ENCODE measurements at places on chromosomes 11 and 22.

GRCh38 chr11:64092761-64093136 is 57.0 kb downstream of the FLRT1 start:
- DNase-seq, result no peak

- DNase-seq, result no peak
Measured at GRCh38 chr22:26038365-26038764, 130.9 kb upstream of the SEZ6L start.

GRCh38 chr11:119178166-119178680 is 7.1 kb upstream of the NHERF4 start:
- DNase-seq, result no peak

DNA sequence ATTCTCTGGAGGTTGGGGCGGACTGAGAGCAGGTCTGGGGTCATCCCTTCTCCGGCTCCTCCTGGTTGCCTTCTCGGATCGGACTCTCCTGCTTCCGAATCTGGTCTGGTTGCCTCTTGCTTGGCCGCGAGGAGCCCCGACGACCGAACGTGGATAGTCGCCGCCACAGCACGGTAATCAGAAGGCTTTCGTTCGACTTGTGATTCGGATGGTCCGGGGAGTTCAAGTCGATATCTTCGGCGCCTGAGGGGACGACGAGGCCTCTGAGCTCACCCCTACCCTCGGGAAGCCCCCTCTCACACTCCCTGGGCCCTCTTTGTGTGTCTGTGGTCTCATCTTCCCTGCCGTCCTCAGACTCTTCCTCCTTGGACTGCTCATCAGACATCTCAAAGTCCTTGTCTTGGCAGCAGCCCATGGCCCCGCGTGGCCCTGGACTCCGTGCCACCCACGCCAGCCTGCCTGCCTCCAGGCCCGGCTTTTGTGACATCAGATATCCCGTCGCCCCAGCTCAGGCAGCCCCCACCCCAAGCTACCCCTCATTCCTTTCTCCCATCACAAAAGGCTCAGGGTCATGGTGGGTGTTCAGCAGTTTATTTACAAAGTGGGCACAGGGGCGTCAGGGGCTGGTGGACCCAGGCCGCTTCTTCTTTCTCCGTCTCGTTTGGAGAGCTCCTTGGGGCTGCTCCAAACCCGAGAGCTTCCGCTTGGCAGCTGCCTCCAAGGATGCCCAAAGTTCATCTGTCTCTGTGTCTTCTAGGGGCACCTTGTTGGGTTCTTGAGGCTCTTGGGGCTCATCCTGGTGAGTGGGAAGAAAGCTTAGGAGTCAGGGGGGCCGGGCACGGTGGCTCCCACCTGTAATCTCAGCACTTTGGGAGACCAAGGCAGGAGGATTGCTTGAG is at the start of gene TEX54:
Gene TEX54, minus strand, starts transcription at position 506 of the 899 bp plus-strand sequence.
- DNase-seq, result no peak

- DNase-seq, result peak; percentile 49
Measured at GRCh38 chr11:71580057-71581003, 2.3 kb downstream of the KRTAP5-11 start.

DNA sequence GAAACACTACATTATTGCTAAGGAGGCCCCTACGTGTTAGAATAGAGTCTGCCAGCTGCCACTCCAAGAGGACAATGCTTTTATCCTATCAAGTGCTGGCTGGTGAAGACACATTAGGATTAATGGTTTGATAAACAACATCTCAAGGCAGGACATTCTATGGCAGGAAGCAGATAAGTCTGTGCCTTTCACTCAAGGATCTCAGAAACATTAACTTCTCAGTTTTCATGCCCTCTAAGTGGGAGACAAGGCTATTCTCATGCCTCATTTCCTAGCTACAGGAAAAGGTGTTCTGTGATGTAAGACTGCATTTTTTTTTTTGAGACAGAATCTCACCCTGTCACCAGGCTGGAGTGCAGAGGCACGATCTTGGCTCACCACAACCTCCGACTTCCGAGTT is 23.5 kb upstream of the TIMP3 start:
- no peak for DNase-seq

DNA sequence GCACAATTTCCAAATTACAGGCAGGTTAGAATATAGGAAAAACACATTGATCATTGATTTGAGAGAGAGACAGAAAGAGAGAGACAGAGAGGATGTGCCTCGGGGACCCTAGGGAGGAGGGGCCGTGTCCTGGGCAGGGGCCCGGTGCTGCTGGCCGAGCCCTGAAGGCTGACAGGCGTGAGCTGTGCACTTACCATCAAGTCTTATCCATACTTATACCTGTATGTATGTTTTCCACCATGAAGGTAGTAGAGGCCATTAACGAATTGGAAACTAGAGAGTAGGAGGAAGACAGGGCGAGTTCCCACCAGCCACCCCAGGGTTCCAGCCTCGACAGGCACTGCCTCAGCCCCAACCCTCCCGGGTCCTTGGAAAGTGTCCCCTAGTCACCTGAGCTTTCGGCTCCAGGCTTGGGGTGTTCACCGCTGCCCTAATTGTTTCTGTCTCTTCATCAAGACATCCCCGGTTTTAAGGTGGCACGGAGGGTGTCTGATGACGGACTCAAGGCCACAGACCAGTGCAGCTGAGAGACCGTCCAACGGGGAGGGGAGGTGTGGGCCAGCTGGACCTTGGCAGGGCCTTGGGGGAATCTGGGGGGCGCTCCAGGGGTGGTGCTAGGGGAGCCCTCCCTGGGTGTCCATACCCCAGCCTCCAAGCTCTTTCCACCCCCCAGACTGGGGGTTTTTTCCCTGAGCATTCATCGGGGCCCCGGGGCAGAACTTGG is 431.3 kb downstream of the TBC1D22A start:
- DNase-seq, result no peak

DNA sequence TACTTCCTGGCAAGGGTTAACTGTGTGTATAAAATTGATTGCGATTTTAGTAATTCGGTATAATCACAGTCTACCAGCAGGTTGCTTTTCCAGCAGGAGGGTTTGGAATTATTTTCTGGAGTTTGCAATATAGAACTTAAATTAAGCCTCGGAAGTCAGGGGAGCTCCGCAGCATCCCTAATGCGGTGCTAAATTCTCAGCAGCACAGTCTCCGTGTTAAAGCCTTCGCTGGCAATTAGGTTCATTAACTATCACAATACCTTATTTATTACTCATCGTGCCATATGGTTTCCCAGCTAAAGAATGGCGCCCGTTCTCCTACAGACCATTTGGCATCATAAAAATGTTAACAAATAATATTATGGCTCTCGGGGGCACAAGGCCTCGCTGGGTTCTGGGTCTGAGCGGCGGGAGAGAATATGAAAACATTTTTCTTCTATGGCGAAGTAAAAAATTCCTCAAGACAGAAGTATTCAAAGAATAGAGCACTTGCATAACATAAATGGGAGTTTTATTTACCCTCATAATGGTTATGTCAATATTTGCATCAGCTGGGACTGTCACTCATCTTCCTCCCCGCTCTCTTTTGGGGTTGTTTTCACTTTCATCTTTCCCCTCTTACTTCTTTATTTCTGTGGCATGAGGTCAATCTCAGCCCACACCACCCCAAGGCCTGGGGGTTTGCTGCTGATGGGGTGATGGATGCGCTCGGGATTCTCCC is 28.1 kb upstream of the ZBTB16 start:
- no peak for DNase-seq

DNA sequence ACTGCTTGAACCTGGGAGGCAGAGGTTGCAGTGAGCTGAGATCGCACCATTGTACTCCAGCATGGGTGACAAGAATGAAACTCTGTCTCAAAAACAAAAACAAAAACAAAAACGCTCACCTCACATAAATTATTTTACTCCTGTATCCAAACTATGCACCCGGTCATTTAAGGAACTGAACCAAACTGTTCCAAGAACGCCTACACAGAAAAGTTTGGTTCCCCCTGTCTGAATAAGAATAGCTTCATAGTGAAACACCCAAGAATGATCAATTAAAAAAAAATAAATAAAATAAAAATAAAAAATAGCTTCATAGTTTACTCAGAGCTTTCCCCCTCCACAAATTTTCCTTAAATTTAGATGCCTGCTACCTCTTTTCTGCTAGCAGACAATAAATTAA is 13.7 kb downstream of the NUP98 start:
- DNase-seq, result no peak

DNA sequence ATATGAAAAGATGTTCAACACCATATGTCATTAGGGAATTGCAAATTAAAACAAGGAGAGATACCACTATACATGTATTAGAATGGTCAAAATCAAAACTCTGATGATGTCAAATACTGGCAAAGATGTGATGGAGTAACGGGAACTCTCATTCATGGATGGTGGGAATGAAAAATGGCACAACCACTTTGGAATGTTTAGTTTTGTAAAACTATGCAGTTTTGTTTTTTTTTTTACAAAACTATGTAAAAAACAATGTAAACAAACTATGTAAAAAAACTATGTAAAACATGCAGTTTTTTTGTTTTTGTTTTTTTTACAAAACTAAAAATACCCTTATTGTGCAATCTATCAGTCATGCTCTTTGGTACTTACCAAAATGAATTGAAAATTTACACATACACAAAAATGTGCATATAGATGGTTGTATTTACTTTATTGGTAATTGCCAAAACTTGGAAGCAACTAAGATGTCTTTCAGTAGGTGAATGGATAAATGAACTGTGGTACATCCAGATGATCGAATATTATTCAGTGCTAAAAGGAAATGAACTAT is 5.0 kb upstream of the USP47 start:
- DNase-seq, result no peak

DNA sequence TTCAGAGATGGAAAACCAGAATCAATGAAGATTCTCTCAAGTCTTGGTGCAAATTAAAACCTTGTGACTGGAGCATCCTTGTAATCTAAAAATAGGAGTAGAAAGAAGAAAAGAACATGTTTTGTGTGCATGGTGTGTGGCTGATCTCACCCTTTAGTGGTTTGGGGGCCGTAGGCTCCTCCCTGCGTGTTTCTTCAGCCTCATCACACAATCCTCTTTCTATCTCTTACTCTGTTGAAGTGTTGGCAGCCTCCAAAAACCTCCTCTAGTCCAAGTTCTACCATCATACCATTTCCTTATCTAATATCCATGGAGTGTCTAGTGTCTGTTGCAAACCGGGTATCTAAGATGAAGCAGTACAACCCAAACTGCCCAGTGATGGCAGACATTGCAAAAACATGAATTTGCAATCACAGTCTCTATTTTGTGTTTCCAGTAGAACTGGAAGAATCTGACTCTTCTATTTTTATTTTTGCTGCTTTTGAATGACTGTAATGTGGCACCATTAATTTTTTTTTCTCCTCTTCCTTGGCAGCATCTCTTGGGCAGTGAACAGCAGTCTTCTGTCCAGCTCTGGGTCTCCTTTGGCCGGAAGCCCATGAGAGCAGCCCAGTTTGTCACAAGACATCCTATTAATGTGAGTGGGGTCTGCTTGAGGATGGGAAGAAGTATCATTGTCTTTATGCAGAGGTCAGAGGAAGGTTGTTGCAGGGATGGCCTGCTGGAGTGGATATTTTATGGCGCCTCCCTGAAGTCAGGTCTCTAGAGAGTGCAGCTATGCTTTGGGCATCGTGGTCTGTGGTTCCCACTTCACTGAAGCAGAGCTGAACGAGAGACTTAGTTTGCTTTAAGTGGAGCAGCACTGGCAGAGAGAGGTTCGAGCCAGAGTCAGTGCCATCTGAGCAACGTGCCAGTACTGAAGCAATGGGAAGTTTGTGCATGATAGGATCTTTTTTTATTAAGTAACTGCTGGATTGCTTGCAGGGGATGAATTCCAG is 60.0 kb upstream of the SORL1-AS1 start:
- no peak for DNase-seq

DNA sequence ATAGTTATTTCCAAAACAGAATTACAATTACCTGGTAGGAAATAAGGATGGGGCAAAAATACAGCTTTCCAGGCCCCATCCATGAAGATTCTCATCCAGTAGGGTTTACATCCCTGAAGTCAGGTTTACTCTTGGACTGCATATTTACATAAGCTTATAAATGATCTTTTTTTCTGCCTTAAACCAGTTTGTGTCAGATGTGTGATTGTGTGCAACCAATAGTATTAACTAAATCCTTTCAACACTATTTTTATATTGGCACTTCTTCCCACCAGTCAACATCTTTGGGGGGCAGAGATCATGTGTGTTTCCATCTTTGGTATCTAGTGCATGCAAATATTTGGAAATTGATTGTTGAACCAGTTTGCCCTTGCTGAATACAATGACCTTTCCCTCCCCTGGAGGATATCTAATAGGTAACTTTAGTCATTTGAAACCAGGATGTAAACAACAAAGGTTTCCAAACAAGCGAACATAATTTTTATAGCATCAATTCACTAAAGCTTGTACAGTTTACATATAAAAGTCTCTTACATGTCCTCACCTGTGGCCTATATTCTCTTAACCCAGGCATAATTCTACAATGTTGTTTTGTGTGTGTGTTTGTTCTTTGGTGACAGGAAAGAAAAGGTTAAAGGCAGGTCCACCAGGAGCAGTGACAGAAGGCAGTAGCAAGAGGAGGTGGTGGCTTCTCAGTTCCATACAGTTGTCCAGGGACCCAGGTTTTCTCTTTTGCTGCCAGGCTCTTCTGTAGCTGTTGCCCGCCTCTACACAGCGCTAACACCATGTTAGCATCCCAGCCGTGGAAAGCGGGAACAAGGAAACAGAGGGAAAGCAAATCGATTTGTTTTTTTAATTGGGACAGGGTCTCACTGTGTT is 1.7 kb upstream of the ME3 start:
- DNase-seq, result no peak

DNA sequence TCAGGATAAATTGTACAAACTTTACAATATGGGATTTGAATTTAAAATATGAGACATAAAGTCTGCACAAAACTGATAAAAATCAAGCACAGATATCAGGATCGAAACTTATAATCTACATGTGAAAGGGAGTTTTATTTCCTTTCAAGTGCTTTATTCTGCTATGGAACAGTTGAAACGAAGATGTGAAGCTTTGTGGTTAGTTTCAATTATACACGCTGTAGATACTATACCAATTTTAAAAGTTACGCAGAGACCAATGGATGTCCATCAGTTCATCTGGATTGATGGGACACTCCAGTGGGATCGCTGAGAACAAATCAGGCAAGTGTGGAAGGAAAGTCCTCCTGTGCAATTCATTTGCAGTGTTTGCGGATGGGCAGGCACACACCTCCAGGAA is 34.5 kb upstream of the CAT start:
- no peak for DNase-seq
